Stimulated activated CD4-positive, alpha-beta T cell treated with anti-CD3 and anti-CD28 coated beads, TNF-alpha, amount 100 ng/mL, for 48 hours (primary cell): ENCODE measurements at places on chromosomes 1 and 21.
A peak's percentile ranks its signal among the peaks of the same experiment; 100 is the strongest.

GRCh38 chr1:156154317-156154749 is 948 bp downstream of the SEMA4A start:
- peak; percentile 66 for DNase-seq

DNA sequence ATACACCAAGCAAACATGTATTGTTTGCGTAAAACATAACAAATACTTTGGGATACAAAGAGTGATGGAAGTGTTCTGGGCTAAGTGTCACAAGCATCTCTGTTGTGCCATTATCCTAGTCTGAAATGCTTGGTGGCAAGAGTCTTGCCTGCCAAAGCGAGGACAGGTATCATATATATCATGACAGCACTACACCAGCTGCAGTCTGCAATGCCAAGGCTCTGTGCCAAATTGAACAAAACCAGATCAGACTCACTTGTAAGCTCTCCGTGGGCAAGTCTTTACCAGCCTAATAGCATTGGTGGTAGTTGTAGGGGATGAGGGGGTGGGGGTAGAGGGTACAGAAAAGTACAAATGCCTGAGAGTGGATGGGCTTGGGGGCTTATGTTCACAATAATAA is 119.2 kb downstream of the RWDD3 start:
- no peak for DNase-seq

DNA sequence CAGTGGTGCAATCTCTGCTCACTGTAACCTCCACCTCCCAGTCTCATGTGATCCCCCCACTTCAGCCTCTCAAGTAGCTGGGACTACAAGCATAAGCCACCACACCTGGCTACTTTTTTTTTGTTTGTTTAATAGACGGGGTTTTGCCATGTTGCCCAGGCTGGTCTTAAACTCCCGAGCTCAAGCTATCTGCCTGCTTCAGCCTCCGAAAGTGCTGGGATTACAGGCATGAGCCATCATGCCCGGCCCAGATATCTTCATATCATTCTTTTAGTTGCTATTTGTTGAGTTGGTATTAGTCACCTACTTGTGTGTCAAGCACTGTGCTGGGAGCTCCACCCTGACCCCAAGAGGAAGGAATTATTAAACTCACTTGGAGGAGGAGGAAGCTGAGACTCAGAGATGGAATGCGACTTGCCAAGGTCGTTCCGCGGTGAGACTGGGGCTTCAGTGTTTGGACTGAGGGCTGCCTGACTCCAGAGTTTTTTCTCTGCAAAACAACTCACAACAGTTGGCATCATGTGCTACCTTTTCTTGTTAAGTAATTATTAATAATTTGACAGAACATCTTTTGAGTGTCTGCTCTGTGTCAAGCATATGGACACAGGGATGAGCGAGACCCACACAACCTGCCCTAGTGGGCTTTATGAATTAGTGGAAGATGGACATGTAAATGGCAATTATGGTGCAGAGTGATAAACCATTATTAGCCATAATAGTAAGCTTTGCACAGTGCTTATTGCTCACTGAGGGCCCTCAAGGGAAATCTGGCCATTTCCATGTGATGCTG is 132.0 kb downstream of the FOXD2 start:
- DNase-seq, result no peak

GRCh38 chr1:175376194-175376593 is 183.6 kb upstream of the KIAA0040 start:
- no peak for DNase-seq

DNA sequence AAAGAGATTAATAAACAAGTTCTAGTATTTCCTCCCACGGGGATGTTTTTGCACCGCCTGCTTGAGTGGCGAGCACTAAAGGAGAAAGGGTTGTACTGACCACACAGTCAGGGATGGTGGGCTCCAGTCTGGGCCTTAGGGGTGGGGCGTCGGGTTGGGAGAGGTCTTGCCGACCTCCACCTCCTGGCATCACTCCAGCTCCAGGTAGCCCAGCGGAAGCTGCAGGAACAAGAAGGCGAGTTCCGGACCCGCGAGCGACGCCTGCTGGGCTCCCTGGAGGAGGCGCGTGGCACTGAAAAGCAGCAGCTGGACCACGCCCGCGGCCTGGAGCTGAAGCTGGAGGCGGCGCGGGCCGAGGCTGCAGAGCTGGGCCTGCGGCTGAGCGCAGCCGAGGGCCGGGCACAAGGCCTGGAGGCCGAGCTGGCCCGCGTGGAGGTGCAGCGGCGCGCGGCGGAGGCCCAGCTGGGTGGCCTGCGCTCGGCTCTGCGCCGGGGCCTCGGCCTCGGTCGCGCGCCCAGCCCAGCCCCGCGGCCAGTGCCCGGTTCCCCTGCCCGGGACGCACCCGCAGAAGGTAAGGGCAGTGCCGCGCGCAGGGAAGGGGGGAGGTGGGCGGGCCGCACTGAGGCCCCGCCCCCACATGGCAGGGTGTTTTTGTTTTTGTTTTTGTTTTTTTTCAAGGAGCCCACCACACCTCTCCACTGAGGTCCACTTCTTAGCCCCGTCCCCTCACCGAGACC is 19.7 kb downstream of the MFAP2 start:
- peak; percentile 75 for DNase-seq

DNA sequence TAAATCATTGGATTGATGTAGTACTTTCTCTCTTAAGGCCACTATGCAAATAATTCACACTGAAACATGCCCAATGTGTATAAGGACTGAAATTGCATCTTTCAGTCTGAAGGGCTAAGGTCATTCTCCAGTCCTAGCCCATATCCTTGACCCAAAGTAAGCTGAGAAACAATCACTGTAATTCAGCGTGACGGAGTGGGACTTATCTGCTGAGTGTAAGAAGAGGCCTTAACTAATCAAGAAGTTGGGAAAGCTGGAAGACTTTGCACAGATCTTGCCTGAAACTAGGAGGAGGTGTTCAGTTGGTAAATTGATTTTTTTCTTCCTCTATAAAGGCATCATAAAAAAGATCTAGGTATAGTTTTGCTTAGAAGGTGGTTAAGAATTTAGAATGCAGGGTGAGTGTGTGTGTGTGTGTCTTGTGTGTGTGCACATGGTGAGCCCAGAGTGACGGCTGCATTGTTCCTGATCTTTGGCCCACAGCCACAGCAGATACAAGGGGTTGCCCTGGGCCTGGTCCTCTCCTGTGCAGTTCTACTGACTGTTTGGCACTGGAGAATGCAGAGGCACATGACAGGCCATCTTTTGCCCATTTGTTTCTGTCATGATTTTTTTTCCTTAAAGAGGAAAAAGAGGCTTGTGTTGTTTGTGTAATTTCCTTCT is 13.3 kb upstream of the PPP2R5A start:
- no peak for DNase-seq

DNA sequence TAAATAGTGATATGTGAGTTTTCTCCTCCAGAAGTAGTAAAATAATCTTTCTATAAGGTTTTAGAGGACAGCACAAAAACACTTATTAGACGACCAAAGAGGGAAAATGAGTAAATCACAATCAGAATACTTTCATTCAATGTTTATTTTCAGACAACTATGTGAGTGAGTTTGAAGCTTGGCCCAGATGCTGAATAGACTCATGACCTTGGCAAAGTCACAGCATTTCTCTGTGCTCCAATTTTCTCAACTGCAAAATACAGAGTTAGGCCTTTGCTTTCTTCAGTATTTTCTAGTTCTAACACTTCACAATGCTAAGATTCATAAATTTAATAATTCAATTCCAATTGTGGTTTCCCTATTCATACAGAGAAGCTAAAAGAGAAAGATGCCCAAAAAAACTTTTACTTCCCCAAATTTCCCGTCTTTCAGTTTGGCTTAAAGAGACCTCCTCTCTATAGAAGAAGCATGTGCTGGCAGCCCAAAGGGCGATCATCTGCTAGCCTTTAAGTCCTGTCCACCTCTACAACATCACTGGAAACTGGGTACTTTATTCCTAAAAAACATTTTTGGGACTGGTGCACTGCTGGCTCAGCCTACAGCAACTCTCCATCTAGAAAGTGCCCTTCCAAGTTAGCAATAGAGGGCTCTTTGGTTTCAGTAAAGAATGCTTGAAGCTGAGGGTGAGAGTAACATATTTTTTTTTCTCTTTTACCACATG is 116.8 kb upstream of the GORAB start:
- no peak for DNase-seq

DNA sequence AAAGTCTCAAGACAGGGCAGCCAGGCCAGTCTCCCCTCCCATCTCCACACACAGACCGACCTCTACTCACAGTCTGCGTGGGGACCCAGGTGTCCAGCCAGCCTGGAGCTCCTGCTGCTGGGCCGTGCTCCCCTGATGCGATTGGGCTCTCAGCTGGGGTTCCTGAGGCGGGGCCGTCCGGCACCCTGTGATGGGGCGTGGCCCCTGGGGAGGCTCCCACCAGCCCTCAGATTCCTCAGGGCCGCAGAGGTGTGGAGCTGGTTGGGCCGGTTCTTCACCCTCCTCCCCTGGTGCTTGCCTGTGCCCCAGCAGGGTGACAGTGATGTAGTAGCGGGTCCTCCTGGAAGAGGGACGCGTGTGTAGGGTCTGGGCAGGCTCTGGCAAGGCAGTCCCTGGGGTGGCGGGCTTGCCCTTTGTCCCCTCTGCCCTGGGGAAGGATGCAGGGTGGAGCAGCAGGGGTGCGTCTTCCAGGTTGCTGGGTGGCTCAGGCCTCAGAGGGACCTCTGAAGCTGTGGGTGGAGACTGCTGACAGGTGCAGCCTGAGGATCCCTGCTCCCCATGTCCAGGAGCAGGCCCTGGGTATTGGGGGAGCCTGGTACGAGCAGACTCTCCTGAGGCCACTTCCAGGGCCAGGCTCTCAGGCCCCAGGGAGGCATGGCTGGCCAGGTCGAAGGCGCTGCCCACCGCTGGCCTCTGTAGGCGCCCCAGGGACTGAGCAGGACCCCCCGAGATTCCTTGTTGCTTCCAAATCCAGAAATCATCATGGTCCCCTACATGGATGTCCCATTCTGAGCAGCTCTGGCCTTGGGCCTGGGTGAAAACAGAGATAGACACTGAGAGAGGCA is at the start of gene CRYBG2:
CRYBG2 (minus strand) TSS at position 155 of the 845 bp plus-strand sequence. CDS start 7,473 bp downstream, outside the sequence.
- no peak for DNase-seq

DNA sequence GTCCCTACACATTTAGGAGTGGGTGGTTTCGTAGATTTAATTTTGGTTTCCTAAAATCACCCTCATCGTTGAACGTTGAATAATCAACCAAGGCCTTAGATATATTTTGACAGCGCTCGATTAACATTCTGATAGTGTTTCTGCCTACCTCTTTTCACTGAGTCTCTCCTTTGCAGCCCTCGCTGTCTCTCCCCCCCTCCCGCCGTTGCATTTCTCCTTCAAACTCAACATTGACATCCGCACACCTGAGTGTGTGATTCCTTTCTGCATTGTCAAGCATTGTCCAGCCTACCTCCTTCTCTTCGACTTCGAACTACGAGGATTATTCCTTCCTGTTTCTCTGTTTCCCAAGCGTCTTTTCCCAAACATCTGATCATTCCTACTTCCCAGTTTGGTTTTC is 1.8 kb upstream of the ADAMTS1 start:
- no peak for DNase-seq

GRCh38 chr1:9368356-9368755 is 75.7 kb downstream of the SPSB1 start:
- no peak for DNase-seq

DNA sequence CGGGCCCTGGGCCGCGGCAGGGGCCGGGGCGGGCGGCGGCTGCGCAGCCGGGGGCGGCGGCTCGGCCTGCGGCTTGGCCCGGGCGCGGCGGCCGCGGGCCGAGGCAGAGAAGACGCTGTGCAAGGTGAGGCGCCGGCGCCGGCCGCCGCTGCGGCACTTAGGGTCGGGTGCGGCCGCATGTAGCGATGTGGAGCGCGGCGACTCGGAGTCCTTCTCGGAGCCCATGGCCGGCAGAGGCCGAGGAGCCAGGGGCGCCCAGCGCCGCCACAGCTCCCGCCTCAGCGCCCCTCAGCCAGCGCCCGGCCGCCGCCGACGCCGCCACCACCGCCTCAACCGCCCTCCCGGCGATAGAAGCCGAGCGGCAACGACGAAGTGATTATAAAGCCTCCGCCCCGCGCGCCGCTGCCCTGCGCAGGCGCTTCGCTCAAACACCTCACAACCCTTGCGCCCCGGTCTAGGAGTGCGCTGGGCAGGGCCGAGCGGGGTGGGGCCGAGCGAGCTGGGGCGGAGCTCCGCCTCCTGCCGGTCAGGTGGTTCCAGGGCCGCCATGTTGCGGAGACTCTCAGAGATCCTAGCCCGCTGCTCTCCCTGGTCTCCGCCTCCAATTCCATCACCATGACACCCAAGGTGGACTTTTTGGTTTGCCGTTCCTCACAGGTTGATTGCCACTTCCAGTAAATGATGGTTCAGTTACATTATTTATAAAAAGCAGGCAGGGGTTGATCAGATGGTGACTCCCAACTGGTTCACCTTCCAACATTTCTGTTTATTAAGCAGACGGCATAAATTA is at the start of gene RNF19B:
RNF19B (minus strand) TSS at position 349 of the 790 bp plus-strand sequence; CDS start at position 225, 124 bp downstream.
- DNase-seq, result peak; percentile 91

DNA sequence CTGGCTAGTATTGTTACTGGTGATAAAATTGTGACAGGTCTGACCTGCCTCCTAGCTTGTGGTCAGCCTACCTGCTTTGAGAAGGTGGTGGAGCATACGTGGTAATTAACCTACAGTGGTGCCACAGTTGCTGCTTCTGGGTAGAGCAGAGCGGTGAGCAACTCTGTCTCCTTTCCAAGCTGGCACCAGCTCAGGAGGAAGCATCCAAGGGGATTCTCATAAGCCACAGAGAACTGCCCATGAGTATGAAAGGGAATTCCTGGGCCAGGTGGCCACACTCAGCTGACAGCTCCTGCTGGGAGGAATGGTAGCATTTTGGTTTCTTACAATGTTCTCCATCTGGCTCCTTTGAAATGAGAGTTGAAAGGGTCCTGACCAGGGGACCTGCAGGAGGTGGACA is 39.4 kb downstream of the ATP2B4 start:
- no peak for DNase-seq

DNA sequence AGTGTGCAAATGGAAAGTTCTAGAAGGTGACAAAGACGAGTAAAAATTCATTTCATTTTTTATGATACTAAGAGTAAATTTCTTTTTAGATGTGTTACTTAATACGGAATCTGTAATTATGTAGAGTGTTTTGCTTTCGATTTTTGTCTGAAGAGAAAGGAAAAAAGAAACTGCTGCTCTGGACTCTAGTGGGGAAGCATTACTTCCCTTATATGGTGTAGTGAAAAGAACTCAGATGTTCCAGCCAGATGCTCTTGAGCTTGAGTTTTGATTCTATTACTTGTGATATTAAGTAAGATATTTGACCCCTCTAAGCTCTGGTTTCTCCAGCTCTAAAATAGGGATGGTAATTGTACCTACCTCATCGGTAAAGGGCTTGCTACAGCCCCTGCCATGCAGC is 12.2 kb upstream of the GPR161 start:
- DNase-seq, result no peak

- no peak for DNase-seq
Measured at GRCh38 chr1:21523297-21523813, 14.1 kb downstream of the ALPL start.

GRCh38 chr21:31346256-31346821 is 2.3 kb upstream of the TIAM1 start:
- DNase-seq, result no peak

GRCh38 chr1:36208978-36209703 is 15.1 kb upstream of the THRAP3 start:
- no peak for DNase-seq

DNA sequence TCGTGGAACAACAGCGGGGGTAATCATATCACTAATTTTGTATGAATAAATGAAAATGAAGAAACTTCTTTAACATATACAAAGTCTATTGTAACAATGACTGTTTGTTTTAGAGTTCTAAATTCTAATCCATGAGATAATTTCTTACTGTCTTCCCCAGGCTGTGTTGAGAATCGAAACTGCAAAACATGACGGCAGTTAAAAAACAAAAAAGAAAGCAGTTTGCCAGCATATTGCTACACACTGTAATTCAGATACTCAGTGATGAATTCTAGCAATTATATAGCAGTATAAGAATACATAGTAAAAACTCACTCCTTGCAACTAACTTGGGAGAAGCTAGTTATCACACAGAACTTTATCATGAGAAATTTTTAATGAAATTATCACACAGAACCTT is 22.1 kb downstream of the INSL5 start:
- DNase-seq, result no peak
